Neural progenitor cell (in vitro differentiated cells): ENCODE measurements at places on chromosomes 4 and X. TPM values are rescaled to one million over a fixed set of nuclear protein-coding genes. Genes with fewer than 3 reads are reported as not detected.

RASGEF1B gene
- 7.5 and 9.4 TPM in 2 replicates for total RNA-seq

VEGFC gene
- total RNA-seq = 1.3 and 1.6 TPM in 2 replicates

GABRB1 gene
- not detected in 2 replicates for total RNA-seq

PLXNA3 gene
- 4.3 and 9.6 TPM in 2 replicates for total RNA-seq

PABPC1L2A gene
- total RNA-seq = 0.77 TPM in 1 of 2 replicates, not detected in the other

MAGEA11 gene
- total RNA-seq = not detected in 2 replicates

CDK16 gene
- total RNA-seq = 166 and 248 TPM in 2 replicates

SCML2 gene
- total RNA-seq = 27.8 and 36.8 TPM in 2 replicates

HMGN5 gene
- total RNA-seq = 1.9 and 2.3 TPM in 2 replicates

- H3K4me3 ChIP-seq = no peak overlapping the region
- no peak for DNase-seq
- H3K36me3 ChIP-seq = no peaks in the 10 kb centered on the region
- no peak overlapping the region for H3K27ac ChIP-seq
Observed at GRCh38 chr4:178240891-178241290, 798.7 kb upstream of the AGA start.

GRCh38 chr4:100188829-100189228 lies 1.4 kb downstream of the DDIT4L start:
- H3K36me3 ChIP-seq = no peaks in the 10 kb centered on the region
- H3K4me3 ChIP-seq = peak overlapping the region; percentile 82
- no peak overlapping the region for H3K27ac ChIP-seq
- peaks cover 30% of the 10 kb centered on the region for H3K27me3 ChIP-seq
- no peak for DNase-seq
- H3K4me1 ChIP-seq = peaks cover 44% of the 10 kb centered on the region

DNA sequence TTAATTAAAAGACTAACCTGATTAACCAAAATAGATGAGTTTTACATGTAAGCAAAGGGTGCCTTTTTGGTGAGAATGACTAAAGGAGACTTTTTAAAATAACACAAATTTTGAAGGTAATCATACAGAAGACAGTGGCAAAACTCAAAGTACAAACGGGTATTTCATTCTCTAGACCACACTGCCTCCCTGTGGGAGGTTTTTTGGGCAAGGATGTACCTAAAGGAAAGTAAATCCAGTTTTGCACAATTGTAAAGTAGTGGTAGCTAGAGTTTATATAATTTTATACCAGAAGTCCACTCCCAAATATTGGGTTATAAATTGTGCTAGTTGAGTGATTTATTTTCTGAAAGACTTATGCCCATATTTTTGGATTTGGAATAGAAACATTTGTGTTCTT lies 201.0 kb downstream of the PAPSS1 start:
- no peaks in the 10 kb centered on the region for H3K36me3 ChIP-seq
- H3K27ac ChIP-seq = no peak overlapping the region
- no peaks in the 10 kb centered on the region for H3K4me1 ChIP-seq
- DNase-seq = peak; percentile 47

- DNase-seq = no peak
- no peak overlapping the region for H3K27ac ChIP-seq
- H3K27me3 ChIP-seq = no peaks in the 10 kb centered on the region
- H3K4me1 ChIP-seq = peaks cover 13% of the 10 kb centered on the region
Observed at GRCh38 chr4:31146366-31146765, 426.2 kb downstream of the PCDH7 start.

GRCh38 chr4:42078184-42078801 lies 74.2 kb downstream of the BEND4 start:
- no peak overlapping the region for H3K4me3 ChIP-seq
- H3K4me1 ChIP-seq = no peaks in the 10 kb centered on the region
- H3K27me3 ChIP-seq = no peaks in the 10 kb centered on the region
- peaks cover 8% of the 10 kb centered on the region for H3K36me3 ChIP-seq

- H3K4me3 ChIP-seq = no peak overlapping the region
- H3K36me3 ChIP-seq = no peaks in the 10 kb centered on the region
- DNase-seq = no peak
- no peak overlapping the region for H3K27ac ChIP-seq
- no peaks in the 10 kb centered on the region for H3K27me3 ChIP-seq
- no peaks in the 10 kb centered on the region for H3K4me1 ChIP-seq
Observed at GRCh38 chr4:67101612-67102011, 443.7 kb downstream of the CENPC start.

DNA sequence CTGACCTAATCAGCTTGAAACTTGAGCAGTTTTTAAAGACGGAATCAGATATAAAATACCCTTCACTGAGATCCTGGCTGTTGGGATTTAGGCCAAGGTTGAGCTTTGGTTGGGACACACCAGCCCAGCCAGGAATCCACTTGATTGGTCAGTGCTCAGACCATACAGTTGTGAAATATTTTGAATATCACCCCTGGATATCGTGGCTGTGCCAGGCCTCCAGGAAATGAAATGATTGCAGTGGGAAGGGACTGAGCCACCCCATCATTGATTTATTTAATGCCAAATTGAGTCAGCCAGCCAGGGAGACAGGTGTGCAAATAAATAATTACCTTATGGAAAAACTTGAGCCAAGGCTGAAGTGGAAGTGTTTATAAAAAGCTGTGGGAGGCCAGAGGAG lies 128.4 kb upstream of the SCML1 start:
- H3K4me1 ChIP-seq = peaks cover 7% of the 10 kb centered on the region
- no peaks in the 10 kb centered on the region for H3K27me3 ChIP-seq
- H3K4me3 ChIP-seq = no peak overlapping the region
- no peak for DNase-seq
- no peaks in the 10 kb centered on the region for H3K36me3 ChIP-seq
- no peak overlapping the region for H3K27ac ChIP-seq

GRCh38 chr4:60683973-60684372 lies 516.2 kb upstream of the ADGRL3 start:
- no peaks in the 10 kb centered on the region for H3K4me1 ChIP-seq
- H3K27ac ChIP-seq = no peak overlapping the region
- no peak for DNase-seq

- no peak for DNase-seq
- H3K4me1 ChIP-seq = no peaks in the 10 kb centered on the region
- H3K27me3 ChIP-seq = no peaks in the 10 kb centered on the region
- H3K36me3 ChIP-seq = no peaks in the 10 kb centered on the region
- H3K4me3 ChIP-seq = no peak overlapping the region
Observed at GRCh38 chrX:65750674-65751469, 83.4 kb downstream of the MSN start.

- H3K27me3 ChIP-seq = no peaks in the 10 kb centered on the region
- no peak for DNase-seq
- no peaks in the 10 kb centered on the region for H3K36me3 ChIP-seq
- no peaks in the 10 kb centered on the region for H3K4me1 ChIP-seq
- no peak overlapping the region for H3K27ac ChIP-seq
Observed at GRCh38 chrX:55867708-55868107, 150.2 kb downstream of the RRAGB start.

- no peaks in the 10 kb centered on the region for H3K27me3 ChIP-seq
- no peaks in the 10 kb centered on the region for H3K36me3 ChIP-seq
- H3K4me3 ChIP-seq = no peak overlapping the region
Observed at GRCh38 chrX:27555514-27555913, 34.6 kb upstream of the DCAF8L2 start.

DNA sequence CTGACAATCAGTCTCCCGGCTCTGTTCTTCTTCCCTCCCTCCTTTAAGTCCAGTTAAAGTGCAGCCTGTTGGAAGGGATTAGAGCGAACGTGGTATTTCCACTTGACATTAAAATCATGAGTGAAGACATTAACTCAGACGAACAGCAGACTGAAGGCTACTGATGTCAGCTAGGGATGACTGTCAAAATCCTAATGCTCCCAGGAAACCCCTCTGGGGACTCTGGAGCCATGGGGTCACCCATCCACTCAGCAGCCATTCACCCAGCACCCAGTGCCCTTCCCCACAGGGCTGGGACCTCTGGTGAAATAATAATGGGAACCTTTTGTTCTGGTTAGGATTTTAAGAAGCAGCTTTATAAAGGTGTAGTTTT lies 113.9 kb downstream of the DRD5 start:
- peaks cover 5% of the 10 kb centered on the region for H3K4me1 ChIP-seq
- no peaks in the 10 kb centered on the region for H3K36me3 ChIP-seq
- H3K4me3 ChIP-seq = no peak overlapping the region
- H3K27me3 ChIP-seq = no peaks in the 10 kb centered on the region

DNA sequence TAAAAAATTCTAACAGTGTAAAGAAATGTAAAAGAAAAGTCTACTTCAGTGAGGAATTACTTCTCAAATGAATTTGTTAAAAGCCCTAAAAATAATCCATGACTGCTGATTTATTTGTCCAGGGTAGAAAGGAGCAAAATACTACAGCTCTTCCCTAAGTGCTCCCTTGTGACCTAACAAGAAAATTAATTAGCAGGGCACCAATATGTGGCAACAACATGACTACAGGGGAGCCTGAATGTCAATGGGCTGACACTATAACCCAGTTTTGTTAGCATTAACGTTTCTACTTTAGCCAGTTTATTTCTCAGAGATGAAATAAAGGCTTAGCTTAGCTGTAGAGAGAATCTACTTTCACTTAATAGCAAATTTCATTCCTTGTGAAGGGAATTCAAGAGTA lies 918.9 kb upstream of the EPHA5 start:
- H3K36me3 ChIP-seq = no peaks in the 10 kb centered on the region
- H3K27me3 ChIP-seq = no peaks in the 10 kb centered on the region
- H3K4me3 ChIP-seq = no peak overlapping the region
- no peak for DNase-seq
- H3K4me1 ChIP-seq = peaks cover 7% of the 10 kb centered on the region

DNA sequence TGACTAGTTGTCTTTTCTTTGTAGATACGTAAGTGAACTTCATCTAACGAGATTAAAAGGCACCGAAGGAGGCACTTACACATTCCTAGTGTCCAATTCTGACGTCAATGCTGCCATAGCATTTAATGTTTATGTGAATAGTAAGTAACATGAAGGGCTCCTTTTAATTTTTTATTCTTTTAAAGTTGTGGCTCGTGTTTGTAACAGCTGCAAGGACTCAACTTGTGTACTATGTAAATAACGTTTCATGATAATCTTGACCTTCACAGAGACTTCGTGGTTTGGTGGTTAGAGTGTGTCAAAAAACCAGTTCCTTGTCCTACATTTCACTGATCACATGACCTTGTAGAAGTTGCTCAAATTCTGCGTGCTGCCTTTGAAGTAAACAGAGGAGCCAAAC lies 51.6 kb downstream of the KIT start:
- H3K4me3 ChIP-seq = no peak overlapping the region
- no peak for DNase-seq
- H3K36me3 ChIP-seq = no peaks in the 10 kb centered on the region
- H3K4me1 ChIP-seq = no peaks in the 10 kb centered on the region

DNA sequence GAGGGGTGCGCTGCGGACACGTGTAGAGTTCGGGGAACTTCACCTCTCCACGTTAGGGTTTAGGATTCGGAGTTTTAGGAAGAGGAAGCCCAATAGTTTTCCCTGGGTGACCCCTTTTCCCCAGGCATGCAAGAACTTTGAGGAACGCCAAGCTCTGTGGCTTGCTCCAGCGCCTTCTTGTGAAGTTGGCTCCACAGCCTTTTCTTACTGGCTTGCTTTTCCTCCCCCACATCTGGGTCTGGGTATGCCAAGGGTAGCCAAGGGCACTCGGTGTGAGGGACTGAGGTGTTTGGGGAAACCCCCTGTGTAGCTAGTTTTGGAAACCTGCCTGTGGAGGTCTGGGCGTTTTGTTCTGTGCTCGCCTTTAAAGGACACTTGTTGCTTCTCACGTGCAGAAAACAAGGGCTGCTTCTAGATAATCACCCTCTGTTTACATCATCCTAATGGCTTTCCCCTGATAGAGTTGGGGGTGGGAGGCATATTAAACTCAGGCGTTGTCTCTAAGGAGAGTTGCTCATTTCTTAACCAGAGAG lies 746 bp downstream of the EDNRA start:
- H3K4me3 ChIP-seq = peak overlapping the region; percentile 78
- H3K4me1 ChIP-seq = peaks cover 8% of the 10 kb centered on the region
- peaks cover 46% of the 10 kb centered on the region for H3K27me3 ChIP-seq

GRCh38 chr4:40000711-40001110 lies 23.0 kb upstream of the PDS5A start:
- no peaks in the 10 kb centered on the region for H3K36me3 ChIP-seq
- no peaks in the 10 kb centered on the region for H3K4me1 ChIP-seq
- no peaks in the 10 kb centered on the region for H3K27me3 ChIP-seq
- H3K4me3 ChIP-seq = no peak overlapping the region
- no peak for DNase-seq

DNA sequence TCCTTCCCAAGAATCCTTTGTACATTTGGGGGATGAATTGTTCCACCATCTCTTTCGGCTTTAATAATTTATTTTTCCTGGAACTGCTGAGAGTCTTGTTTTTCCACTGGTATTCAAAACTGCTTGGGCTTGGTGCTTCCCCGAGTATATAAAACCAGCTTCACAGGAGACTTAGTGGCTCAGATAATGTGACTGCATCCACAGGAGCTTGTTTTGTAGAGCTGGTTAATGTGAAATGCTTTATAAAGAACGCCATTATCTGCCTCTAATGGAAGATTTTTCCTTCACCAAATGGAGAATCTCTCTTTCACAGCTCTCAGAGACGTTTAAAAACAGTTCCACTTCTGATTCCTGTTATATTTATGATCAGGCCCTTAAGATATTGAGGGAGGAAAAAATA lies 935.5 kb downstream of the RAB28 start:
- H3K27me3 ChIP-seq = no peaks in the 10 kb centered on the region
- no peak overlapping the region for H3K4me3 ChIP-seq
- H3K4me1 ChIP-seq = no peaks in the 10 kb centered on the region
- no peak overlapping the region for H3K27ac ChIP-seq
- no peak for DNase-seq

DNA sequence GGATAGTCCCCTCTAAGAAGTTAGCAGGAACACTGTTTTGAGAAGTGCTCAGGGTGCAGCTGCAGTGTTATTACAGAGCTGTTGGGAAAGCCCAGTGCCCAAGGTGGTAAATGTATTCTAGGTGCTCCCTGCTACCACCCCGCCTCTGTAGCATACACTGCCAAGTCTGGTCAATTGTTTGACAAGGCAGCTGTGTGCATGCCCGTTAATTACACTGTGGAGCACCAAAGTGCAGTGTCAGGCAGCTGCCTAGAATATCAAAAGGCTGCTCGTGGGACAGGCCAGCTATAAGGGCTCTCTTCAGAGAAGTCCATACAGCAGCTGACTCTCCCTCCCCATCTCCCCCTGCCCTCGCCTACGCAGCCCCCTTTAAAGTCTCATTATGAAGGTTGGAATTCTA lies 99.9 kb upstream of the KLHL13 start:
- no peak for DNase-seq
- no peaks in the 10 kb centered on the region for H3K36me3 ChIP-seq
- H3K4me3 ChIP-seq = no peak overlapping the region
- H3K27ac ChIP-seq = no peak overlapping the region

GRCh38 chr4:66585767-66586166 lies 915.5 kb upstream of the EPHA5 start:
- no peaks in the 10 kb centered on the region for H3K27me3 ChIP-seq
- no peak overlapping the region for H3K4me3 ChIP-seq
- H3K36me3 ChIP-seq = no peaks in the 10 kb centered on the region
- H3K4me1 ChIP-seq = peaks cover 7% of the 10 kb centered on the region
- no peak for DNase-seq

GRCh38 chr4:107183155-107183774 lies 147.2 kb upstream of the DKK2 start:
- no peaks in the 10 kb centered on the region for H3K4me1 ChIP-seq
- H3K27ac ChIP-seq = no peak overlapping the region
- no peaks in the 10 kb centered on the region for H3K27me3 ChIP-seq
- DNase-seq = peak; percentile 72
- no peaks in the 10 kb centered on the region for H3K36me3 ChIP-seq
